ENCODE measurements at places on chromosomes 13 and 19. TPM values are rescaled to one million over a fixed set of nuclear protein-coding genes. Genes with fewer than 3 reads are reported as not detected.

GRCh38 chr13:48144413-48145035 is 49.6 kb upstream of the MED4 start:
- no peak for DNase-seq

DNA sequence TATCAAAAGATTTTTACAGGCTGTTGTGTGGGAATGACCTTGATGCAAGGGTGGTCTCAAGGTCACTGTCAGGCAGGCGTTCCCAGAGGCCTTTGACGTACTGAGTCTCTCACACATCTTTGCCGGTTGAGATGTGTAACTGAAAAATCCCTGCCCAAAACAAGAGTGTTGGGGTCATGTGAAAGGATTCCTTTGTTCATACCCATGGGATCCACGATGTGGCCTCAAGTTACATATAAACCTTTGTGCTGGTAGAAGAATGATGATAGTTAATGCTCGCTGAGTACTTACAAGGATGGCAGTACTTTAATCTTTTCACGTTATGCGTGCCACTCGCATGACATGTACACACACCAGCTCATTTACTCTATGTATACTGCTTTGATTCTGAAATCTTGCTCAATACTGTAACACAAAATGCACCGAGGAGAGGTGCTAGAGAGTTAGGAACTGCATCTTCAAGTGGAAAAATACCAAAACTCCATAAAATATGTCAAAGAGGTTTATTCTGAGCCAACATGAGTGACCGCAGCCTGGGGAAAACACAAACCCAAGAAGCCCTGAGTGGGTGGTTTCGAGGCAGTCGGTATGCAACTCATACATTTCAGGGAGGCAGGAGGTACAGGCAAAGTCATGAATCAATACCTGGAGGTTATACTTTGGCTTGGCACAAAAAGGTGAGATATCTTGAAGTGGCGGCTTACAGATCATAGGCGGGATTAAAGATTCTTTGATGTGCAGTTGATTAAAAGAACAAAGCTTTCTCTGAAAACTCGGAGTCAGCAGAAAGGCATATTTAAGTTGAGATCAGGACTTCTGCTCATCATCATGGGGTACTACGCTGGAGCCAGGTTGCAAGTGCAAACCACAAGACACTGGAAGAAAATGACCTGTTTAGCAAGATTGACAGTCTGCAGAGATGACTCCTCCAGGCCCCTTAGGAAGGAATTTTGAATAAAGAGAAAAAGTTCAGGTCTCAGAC is 87.4 kb upstream of the ARHGEF7 start:
- no peak for DNase-seq

GRCh38 chr13:43303033-43303729 is 279.8 kb downstream of the DNAJC15 start:
- peak; percentile 78 for DNase-seq

- DNase-seq = no peak
Measured at GRCh38 chr19:6967967-6968366, 53.3 kb downstream of the MBD3L2B start.

- DNase-seq = no peak
Measured at GRCh38 chr13:77143431-77143830, 116.5 kb upstream of the FBXL3 start.

- DNase-seq = no peak
Measured at GRCh38 chr19:37346091-37346490, 24.8 kb upstream of the ZNF527 start.

GRCh38 chr13:99066219-99066618 is 88.4 kb upstream of the DOCK9 start:
- no peak for DNase-seq

GRCh38 chr19:41535029-41535622 is 40.8 kb upstream of the CEACAM21 start:
- no peak for DNase-seq

- no peak for DNase-seq
Measured at GRCh38 chr13:41587490-41587889, 130.1 kb downstream of the RGCC start.

GRCh38 chr13:107835339-107836018 is 379.9 kb downstream of the LIG4 start:
- DNase-seq = no peak

- no peak for DNase-seq
Measured at GRCh38 chr19:39913682-39914333, 20.6 kb downstream of the FCGBP start.

DNA sequence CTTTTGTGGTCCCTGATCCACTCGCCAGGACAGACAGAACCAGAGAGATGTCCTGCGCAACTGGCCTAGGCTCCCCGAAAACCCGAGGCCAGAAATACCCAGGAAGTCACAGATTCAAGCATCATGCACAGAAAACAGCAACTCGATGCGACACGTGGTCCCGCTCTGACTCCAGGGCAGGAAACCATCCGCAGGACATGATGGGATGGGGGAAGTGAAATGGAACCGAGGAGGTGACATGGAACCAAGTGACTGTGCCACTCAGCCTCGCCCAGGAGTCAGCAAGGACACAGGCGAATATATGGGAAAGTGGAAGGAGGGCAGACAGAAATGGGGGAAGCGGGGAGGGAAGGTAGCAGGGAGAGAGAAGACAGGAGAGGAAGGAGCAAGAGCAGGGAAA is 1.1 kb downstream of the ZSCAN18 start:
- DNase-seq = no peak

DNA sequence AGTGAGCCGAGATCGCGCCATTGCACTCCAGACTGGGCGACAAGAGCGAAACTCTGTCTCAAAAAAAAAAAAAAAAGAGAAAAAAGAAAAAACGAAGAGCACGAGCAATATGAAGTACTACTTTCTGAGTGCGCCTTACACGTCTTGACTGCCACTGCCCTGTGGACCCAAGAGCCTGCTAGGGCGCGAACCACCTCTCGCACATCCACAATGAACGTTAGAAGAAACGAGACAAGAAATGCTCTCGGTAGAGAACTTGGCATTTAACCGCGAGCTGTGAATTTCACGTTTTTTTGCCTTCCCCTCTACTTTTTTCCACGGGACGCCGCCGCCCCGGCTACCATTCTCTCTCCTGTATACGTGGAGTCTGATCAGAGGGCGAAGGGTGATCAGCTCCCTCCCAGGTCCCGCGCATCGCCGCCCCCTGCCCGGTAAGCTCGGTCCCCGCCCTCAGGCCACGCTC is 454 bp downstream of the TIMM44 start:
- no peak for DNase-seq

- no peak for DNase-seq
Measured at GRCh38 chr19:3041327-3041726, 12.2 kb upstream of the TLE2 start.

GRCh38 chr19:31355665-31356289 is 6.5 kb upstream of the TSHZ3 start:
- no peak for DNase-seq

GRCh38 chr13:67343777-67344176 is 113.6 kb upstream of the PCDH9 start:
- DNase-seq = no peak

- no peak for DNase-seq
Measured at GRCh38 chr13:78960881-78961280, 301.9 kb upstream of the OBI1 start.

DNA sequence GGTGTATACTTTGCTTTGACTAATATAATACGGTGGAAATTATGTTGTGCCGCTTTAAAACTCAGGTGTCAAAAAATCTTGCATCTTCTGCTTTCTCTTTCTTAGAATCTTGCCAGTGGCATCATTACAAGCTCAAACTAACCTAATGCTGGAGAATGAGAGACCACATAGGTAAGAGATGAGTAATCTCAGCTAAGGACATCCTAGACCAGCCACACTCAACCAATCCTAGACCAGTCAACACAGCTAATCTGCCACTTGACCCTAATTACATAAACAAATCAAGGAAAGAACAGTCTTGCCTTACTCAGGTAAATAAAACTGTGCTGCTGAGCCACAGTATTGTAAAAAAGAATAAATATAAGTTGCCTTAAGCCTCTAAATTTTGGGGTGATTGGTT is 1323.9 kb upstream of the SPRY2 start:
- DNase-seq = no peak

GRCh38 chr19:55146705-55147273 is 2.2 kb downstream of the TNNT1 start:
- DNase-seq = no peak

GRCh38 chr13:73715114-73715910 is 418.9 kb downstream of the KLF12 start:
- no peak for DNase-seq

DNA sequence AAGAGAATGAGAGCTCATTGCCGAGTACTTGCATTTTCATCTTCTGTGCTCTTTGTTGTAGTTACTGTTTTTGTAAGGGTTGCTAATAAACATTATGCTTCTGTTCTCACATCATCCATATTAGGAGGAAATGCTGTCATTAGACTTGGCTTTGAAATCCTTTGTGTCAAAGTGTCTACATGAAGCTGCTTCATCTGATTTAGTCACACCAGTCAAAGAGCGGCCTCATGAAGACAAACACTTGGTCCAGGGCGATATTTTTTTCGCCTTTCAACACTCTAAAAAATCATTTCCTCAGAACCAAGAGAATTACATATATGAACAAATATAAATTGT is 105.0 kb downstream of the SPRY2 start:
- no peak for DNase-seq

GRCh38 chr13:110102053-110102452 is 204.9 kb downstream of the COL4A1 start:
- DNase-seq = no peak

- DNase-seq = no peak
Measured at GRCh38 chr19:18771328-18772242, 19.5 kb downstream of the COMP start.

DNA sequence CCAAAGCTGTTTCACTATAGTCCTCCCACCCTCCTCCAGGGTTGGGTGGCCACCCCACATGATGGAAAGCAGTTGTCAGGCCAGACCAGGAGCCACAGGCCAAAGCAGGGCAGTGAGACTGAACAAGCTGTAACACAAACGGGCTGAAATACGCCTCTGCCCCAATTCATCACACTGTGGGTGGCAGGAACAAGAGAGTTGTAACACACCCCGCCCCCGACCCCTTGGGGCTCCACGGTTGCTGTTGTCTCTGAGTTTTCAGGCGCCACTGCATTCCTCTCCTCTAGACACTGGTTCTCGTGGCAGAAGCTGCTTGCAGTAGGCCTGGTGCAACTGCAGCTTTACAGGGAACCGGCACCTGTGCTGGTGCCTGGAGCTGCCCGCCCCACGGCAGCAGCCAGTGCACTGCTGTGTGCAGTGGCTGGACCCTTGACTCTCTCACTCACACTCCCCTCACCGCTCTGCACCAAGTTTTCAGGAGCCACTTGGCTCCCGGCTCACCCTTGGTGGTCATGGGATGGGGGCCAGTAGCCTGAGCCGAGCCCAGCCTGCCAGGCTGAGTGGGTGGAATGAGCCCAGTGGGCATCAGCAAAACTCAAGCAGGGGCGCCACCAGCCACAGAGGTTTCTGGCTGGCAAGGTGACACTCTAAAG is 1314.5 kb upstream of the MIR17HG start:
- DNase-seq = no peak

GRCh38 chr19:10812196-10812595 is 23.8 kb downstream of the TMED1 start:
- no peak for DNase-seq

- DNase-seq = no peak
Measured at GRCh38 chr19:46511237-46511636, 15.6 kb upstream of the PNMA8B start.

GRCh38 chr13:54004026-54004699 is 975.5 kb downstream of the OLFM4 start:
- DNase-seq = no peak

DNA sequence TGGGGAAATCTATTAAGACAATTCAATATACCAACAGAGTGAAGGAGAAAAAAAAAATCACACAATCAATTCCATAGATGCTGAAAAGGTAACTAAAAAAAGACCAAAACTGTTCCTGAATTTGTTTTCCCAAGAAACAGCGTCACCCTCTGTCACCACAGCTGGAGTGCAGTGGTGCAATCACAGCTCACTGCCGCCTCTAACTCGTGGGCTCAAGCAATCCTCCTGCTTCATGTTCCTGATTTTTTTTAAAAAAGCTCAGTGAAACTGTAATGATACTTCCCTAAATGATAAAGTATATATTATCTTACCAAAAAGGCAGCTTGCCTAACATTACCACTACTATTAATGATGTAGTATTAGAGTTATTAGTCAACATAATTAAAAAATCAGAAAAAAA is 19.6 kb upstream of the ZFP14 start:
- no peak for DNase-seq

GRCh38 chr13:110470272-110471009 is 91.1 kb downstream of the RAB20 start:
- DNase-seq = no peak

Gene LGALS7B
- total RNA-seq = not detected

Gene MISP3
- total RNA-seq = 3.6 TPM

Gene IRF3
- 29.6 TPM for total RNA-seq

Gene HPN
- total RNA-seq = 362 TPM

Gene CATSPERD
- not detected for total RNA-seq

Gene FLT3LG
- 4.4 TPM for total RNA-seq

Gene FGF9
- total RNA-seq = not detected

Gene PNMA8B
- total RNA-seq = 0.29 TPM

Gene ZIC5
- total RNA-seq = not detected

Gene COG6
- total RNA-seq = 9.0 TPM

Gene ZNF71
- total RNA-seq = 2.6 TPM

Gene CELF5
- 0.11 TPM for total RNA-seq

Gene ZNF616
- 6.2 TPM for total RNA-seq

Gene NKPD1
- not detected for total RNA-seq

Gene TEX26
- total RNA-seq = 0.37 TPM

Gene TPGS1
- 9.5 TPM for total RNA-seq

Measured in right lobe of liver (tissue), 6 donors.